Anterior cingulate cortex (tissue), 58 donors: ENCODE measurements at places on chromosomes 1 and 21.

- DNase-seq: no peak
These were observed 37.3 kb downstream of the MFSD2A start for GRCh38 chr1:39992234-39992633.

DNA sequence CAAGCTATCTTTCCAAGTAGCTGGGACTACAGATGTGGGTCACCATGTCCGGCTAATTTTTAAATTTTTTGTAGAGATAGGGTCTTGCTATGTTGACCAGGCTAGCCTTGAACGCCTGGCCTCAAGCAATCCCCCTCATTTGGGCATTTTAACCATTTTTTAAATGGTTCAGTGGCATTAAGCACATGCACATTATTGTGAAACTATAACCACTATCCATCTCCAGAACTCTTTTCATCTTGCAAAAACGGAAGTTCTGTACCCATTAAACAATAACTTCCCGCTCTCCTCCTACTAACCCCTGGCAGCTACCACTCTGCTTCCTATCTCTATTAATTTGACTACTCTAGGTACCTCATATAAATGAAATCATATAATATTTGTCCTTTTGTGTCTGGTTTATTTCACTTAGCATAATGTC, 4.8 kb upstream of the IL6R start:
- DNase-seq: no peak

DNA sequence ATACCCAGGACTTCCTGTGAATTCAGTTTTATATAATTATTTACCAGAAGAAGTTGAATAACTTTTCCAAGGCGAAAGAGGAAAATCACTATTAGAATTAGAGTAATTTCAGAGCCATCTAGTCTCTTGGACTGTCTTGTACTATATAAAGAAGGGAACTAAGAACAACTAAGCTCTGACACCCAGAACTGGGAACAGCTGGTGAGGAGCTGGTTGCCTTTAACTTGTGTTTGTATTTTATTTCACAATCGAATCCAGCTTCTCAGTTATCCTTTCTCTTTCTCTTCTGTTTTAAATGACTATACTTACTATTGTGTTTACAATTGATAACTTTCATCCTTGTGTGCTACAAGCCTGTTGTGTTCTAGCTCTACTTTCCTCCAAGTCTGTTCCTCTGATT, 8.4 kb downstream of the SNX27 start:
- no peak for DNase-seq

GRCh38 chr1:241551759-241552638, 19.8 kb downstream of the KMO start:
- DNase-seq: no peak

- no peak for DNase-seq
These were observed 889 bp upstream of the CCNL2 start for GRCh38 chr1:1399872-1400575.
